ENCODE measurements at places on chromosomes 5 and 9.

DNA sequence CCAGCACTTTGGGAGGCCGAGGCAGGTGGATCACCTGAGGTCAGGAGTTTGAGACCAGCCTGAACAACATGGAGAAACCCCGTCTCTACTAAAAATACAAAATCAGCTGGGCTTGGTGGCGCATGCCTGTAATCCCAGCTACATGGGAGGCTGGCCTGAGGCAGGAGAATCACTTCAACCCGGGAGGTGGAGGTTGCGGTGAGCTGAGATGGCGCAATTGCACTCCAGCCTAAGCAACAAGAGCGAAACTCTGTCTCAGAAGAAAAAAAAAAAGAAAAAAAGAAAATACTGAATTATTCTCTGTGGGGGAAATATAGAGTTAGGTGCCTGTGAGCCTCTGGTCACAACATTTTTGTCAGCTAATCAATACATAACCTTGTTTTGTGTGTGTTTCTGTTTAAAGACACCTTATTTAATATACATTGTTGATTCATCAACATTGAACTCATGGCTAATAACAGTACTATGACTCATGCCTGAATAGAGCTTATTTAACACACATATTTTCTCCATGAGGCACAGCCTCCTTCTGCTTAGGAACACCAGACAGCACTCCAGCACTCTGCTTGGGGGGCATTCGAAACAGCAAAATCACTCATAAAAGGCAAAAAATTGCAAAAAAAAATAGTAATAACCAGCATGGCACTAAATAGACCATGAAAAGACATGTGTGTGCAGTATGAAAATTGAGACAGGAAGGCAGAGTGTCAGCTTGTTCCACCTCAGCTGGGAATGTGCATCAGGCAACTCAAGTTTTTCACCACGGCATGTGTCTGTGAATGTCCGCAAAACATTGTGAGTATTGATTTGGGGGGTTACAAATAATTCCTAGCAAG is at the start of gene IL31RA:
Gene IL31RA, plus strand, starts transcription at position 519 of the 836 bp plus-strand sequence. Its CDS starts 214 bp downstream, at position 733.
- no peak for DNase-seq

- no peak for DNase-seq
Measured at GRCh38 chr5:37055383-37055990, 178.9 kb downstream of the NIPBL start.

DNA sequence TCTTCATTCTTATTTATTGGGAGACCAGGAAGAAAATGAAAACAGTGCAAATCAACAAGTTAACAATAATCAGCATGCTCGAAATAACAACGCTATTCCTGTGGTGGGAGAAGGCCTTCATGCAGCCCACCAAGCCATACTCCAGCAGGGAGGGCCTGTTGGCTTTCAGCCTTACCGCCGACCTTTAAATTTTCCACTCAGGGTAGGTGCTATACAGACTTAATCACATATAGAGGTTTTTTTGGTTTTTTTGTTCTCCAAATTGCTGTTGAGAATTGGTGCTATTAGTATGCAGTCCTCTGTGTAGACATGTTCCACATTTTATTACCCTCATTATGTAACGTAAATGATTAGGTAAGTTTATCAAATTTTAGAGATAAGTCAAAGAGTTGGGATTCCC is 30.3 kb upstream of the ROPN1L start:
- no peak for DNase-seq

GRCh38 chr5:91937121-91937520 is 554.0 kb upstream of the ARRDC3 start:
- DNase-seq: no peak

- peak; percentile 3 for DNase-seq
Measured at GRCh38 chr5:54013556-54014194, 296.7 kb downstream of the ARL15 start.

GRCh38 chr5:156329171-156329611 is 2.2 kb downstream of the SGCD start:
- DNase-seq: no peak

DNA sequence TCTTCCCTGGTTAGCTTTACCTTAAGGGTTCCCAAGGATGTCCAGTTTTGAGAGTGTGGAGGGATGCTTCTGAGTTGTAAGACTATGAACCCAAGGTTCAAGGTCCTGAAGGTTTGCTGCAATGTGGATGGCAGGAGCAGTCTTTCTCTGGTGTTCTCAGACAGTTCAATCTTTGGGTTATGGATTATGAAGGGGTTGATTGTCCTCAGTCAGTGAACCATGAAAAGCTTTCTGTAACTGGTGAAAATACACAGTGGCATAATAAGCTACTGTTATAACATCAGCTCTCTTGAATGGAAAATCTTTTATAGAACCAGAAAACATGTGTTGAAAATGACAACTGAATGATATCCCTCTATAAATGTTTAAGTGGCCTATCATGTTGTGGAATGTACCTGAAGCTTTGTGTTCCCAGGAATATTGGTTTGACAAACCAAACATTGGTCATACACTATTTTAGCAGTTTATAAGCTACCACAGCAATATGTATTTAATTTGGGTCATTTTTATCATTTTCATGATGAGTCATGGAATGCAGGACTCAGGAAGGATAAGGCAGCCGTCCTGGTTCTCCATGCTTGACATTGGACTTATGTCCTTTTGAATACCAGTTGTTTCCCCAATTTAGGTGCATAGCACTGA is 1041.8 kb upstream of the ARRDC3 start:
- DNase-seq: no peak

DNA sequence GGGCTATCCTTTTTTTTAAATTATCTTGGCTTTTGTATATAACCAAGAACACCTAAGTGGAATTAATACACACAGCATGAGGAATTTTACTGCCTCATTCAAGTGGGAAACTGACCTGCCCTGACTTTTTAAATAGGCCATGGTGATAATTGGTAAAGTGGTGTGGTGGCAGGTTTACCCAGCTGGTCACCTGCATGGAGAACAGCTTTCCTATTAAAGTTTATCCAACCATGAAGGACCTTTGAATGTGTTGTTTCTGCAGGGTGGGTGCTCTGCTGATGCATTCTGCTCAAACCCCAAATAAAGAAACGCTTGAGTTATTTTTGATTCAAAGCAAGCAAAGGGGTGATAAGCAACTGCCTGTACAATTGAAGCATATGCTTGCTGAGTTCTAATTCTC is 261.0 kb upstream of the GRIN3A start:
- no peak for DNase-seq

DNA sequence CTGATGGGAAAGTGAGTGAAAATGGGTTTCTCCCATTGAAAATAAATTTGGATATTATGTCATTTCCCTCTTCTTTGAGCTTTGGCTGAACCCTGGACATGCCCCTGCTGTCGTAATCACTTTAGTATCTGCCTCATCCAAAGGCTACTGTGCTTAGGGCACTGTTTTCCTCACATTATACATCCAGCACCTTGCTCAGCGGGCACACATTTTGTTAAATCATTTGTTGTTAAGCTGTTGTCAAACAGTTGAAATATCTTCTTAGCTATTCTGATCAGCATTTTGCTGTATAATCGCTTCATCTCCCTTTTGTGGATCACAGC is 352.7 kb upstream of the CD180 start:
- DNase-seq: no peak

DNA sequence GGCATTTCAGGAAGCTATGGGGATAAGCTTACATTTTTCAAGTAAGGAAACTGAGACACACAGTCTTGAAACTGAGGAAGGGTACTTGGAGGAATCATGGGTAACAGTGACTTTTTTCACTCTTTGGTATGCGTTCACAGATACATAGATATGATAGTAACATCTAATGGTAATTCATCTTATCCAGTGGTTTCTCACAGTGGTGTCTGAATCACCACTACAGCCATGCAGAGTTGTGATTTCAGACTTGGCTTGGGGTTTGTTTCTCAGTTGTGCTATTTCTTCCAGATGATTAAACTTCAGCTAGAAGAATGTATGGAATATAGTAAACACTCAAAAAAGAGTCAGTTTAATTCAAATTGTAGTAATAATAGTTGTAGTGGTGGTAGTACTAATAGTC is 239.1 kb upstream of the NUDT12 start:
- no peak for DNase-seq

DNA sequence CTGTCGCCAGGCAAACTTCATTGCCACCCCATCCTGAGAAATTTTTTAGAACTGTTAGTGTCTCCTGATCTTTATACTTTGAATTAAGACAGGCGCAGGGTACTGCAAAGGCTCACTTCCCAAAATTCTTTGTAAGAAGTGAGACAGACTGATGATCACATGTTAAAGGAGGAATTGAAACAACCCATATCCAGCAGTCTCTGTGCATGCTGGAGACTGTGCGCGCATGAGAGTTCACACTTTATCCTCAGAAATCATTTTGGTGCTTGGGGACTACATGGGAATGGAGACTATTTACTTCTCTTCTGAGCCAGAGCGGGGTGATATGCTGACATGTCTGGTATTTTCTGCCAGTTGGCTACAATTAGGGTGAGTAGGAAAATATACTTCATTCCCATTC is 91.2 kb downstream of the ZNF474 start:
- DNase-seq: no peak

DNA sequence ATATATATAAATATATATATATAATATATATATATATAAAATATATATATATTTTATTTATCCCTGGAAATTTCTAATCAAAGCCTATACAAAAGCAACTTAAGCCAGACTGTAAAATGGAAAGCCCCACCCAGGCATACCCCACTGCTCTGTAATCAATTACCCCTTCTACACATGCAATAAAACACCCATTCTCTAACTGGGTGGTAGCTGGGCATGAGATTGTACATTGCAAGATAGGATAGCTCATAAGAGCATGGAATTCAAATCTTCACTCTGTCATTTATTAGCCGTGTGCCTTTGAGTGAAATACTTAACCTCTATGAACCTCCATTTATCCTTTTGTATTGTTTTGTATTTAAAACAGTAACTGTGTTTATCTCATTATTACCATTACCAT is 405.3 kb upstream of the SLC30A5 start:
- DNase-seq: no peak

- DNase-seq: no peak
Measured at GRCh38 chr5:172730981-172731679, 39.9 kb downstream of the DUSP1 start.

DNA sequence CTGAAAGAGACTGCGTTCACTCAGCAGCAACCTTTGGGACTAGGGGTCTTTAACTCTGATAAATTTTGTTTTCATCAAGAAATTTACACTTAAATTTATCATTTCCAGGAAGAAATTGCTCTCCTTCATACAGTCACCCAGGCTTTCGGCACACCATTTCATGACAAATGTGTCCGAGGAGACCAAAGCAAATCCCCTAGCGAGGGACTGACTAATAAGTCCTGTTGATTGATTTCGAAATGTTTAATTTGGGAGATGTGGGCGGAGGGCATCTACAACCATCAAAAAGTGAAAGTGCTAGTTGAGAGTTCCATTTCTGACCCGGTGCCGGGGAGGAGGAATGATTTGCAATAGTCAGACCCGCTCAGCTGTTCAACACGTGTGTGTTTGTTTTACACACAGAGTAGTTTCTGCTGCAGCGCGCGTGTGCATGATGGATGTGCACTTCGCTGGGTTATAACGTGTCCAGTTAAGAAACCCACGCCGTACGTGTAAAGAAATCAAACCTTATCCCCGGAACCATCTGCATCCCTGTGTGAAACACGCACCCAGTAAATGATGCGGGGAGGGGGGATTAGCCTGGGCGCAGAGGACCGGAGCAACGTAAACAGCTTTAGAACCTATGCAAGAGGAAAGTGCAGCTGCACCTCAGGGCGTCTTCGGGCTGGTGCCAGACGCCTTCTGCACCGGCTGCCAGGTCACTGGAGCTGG is 845 bp upstream of the NR4A3 start:
- peak; percentile 43 for DNase-seq

GRCh38 chr5:159174511-159175168 is 34.7 kb downstream of the RNF145 start:
- no peak for DNase-seq

GRCh38 chr9:132242621-132243155 is 80.8 kb downstream of the NTNG2 start:
- DNase-seq: no peak

All from stimulated activated CD4-positive, alpha-beta T cell treated with anti-CD3 and anti-CD28 coated beads, Interleukin-4, amount 100 ng/mL, for 48 hours (primary cell).